Esophagus squamous epithelium (tissue), 5 donors: ENCODE measurements at places on chromosomes 7 and 10.

DNA sequence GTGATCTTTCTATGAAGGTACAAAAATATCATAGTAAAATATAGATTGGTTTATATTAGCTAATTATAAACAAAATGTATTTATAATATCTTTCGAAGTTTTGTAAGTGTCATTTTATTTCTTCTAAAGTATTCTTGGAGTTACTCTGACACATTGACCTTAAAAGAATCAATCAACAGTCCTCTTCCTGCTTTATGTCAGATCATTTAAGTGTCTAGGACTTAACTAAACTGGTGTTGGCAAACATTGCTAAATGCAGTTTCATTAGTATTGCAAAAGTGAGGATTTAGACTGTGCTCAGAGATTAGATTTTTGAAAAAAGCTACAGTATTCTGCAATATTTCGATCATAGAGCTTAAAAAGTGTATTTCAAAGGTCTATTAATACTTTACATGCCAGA is 10.3 kb downstream of the GLCCI1 start:
- DNase-seq, result no peak

- no peak for DNase-seq
These were observed 25.2 kb downstream of the SDK1 start for GRCh38 chr7:3326246-3326645.

- DNase-seq, result no peak
These were observed 102.9 kb upstream of the FAM20C start for GRCh38 chr7:89232-90019.

- no peak for DNase-seq
These were observed 115.3 kb downstream of the NRCAM start for GRCh38 chr7:108340856-108341411.

GRCh38 chr10:132813001-132813401 is 27.1 kb upstream of the NKX6-2 start:
- DNase-seq, result no peak

- no peak for DNase-seq
These were observed 4.1 kb upstream of the CDK14 start for GRCh38 chr7:90592033-90592432.

GRCh38 chr10:13658264-13658663 is 71.5 kb downstream of the PRPF18 start:
- no peak for DNase-seq

GRCh38 chr7:3673524-3673923 is 372.5 kb downstream of the SDK1 start:
- no peak for DNase-seq

DNA sequence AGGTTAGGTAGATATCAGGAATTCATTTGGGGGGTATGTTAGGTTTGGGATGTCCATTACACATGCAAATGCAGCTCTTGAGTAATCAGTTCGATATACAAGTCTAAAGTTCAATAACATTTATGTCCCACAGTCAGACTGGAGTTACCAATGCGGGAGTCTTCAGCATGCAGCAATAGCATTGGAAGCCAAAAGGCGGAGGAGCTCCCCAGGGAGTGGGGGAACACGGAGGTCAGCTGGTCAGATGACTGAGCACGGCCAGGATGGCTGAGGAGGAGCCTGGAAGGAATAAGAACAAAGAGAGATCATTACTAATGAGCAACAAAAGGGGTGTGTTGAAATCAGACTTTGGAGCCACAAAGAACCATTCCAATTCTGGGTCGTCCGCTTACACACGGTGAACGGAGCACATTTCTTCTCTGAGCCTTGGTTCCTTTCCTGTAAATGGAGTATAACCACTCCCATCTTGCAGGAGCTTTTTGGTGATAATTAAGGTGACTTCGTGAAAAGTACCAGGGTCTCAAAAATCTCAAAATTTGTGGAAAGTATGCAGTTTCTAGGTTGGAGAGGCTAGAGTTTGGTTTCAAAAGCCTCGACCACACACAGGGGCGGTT is 478 bp upstream of the ZNF22 start:
- no peak for DNase-seq

GRCh38 chr10:99784727-99785441 is 2.4 kb downstream of the ABCC2 start:
- no peak for DNase-seq
